Fibroblast of pulmonary artery (primary cell): ENCODE measurements at places on chromosomes 2 and 18.

- no peak for DNase-seq
These were observed 164.7 kb upstream of the SH3BP4 start for GRCh38 chr2:234787114-234787513.

- peak; percentile 94 for DNase-seq
These were observed 132.9 kb downstream of the SOCS6 start for GRCh38 chr18:70421471-70422390.

DNA sequence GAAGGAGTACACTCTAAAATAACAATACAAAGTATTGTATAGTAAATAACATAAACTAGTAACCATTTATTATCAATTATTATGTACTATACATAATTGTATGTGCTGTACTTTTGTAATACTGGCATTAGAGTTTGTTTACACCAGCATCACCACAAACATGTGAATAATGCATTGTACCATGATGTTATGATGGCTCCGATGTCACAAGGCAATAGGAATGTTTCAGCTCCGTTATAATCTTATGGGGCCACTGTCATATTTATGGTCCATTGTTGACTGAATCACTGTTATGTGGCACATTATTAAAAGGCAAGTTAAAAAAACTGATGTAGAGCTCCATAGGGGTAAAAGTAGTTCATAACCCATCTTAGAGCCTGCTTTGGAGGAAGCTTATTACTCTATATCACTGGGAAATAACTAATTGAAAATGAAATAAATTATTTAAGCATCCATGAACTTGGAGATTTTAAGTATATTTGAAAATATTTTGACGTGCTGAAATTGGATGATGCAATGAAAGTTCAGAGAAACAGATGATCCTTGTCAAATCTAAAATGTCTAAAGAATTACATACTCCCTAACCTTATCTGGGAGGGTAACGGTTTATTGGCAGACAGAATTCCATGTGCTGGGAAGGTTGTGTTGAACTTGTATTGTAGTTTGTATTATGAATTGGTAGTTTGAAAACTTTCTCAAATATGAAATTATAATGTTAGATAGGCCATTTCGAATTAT lies 2.4 kb downstream of the SKA1 start:
- peak; percentile 52 for DNase-seq

DNA sequence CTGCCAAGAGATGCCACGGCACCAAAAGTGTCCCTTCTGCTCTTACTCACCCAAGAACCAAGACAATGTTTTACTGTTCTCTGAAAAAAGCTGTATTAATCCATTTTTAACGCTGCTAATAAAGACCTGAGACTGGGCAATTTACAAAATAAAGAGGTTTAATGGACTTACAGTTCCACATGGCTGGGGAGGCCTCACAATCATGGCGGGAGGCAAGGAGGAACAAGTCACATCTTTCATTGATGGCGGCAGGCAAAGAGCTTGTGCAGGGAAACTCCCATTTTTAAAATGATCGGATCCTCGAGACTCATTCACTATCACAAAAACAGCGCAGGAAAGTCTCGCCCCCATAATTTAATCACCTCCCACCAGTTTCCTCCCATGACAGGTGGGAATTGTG lies 1.9 kb upstream of the STAT1 start:
- DNase-seq = no peak

DNA sequence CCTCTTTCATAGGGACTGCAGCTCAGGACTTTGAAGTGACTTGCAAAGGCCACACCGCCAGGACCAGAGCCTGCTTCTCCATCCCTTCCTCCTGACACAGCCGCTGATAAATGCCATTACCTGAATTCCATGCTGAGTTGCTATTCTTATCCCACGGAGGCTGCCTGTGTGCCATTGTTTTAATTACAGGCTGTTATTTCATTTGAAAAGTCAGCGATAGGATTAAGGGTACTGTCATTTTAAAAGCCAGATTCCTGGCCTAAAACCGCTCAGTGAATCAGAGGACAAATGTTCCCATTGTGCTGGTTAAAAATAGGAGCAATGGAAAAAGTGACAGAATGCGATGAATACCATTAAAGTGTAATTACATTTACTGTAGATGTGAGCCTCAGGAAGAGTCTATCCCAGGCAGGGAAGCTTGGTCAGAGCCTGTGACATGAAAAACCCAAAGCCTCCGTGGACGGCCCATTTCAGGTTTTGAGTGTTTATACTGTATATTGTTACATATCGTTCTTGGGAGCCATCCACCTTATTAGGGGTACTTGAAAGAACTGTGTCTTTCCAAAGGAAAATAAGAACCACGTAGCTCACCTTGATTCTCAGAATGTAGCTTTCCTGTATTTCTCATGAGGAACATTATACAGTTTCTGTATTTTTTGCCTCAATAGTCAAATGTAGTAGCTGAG lies 41.3 kb downstream of the PDCL3 start:
- peak; percentile 35 for DNase-seq
